ENCODE measurements at places on chromosomes 2 and 18.
A peak's percentile ranks its signal among the peaks of the same experiment; 100 is the strongest.

GRCh38 chr2:215369181-215369760 is 57.4 kb downstream of the ATIC start:
- no peak for DNase-seq

DNA sequence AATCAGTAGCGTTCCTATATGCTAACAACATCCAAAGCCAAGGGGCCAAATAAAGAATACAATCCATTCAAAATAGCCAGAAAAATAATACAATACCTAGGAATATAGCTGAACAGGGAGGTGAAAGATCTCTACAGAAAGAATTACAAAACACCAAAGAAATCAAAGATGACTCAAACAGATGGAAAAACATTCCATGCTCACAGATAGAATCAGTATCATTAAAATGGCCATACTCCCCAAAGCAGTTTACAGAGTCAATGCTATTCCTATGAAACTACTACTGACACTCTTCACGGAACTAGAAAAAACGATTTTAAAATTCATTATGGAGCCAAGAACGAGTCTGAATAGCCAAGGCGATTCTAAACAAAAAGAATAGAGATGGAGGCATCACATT is 57.4 kb downstream of the CCBE1 start:
- DNase-seq = no peak

- no peak for DNase-seq
Measured at GRCh38 chr18:22682720-22683119, 250.4 kb upstream of the RBBP8 start.

DNA sequence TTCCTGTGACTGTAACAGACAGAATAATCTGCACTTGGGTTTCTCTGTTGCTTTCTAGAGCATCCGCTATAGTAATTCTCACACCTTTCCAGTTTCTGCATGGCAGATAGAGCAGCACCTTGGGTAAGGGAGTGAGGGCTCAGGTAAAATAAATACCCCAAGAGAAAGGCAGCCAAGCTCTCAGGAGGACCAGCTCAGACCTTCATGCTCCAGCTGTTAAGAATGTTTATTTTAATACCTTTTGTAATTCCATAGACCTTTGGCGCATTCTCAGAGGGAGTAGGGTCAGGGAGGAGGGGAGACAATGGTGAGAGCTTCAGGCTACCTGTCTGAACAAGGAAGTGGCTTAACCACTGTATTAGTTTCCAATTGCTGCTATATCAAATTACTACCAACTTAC is 16.2 kb upstream of the TMEM178A start:
- no peak for DNase-seq

DNA sequence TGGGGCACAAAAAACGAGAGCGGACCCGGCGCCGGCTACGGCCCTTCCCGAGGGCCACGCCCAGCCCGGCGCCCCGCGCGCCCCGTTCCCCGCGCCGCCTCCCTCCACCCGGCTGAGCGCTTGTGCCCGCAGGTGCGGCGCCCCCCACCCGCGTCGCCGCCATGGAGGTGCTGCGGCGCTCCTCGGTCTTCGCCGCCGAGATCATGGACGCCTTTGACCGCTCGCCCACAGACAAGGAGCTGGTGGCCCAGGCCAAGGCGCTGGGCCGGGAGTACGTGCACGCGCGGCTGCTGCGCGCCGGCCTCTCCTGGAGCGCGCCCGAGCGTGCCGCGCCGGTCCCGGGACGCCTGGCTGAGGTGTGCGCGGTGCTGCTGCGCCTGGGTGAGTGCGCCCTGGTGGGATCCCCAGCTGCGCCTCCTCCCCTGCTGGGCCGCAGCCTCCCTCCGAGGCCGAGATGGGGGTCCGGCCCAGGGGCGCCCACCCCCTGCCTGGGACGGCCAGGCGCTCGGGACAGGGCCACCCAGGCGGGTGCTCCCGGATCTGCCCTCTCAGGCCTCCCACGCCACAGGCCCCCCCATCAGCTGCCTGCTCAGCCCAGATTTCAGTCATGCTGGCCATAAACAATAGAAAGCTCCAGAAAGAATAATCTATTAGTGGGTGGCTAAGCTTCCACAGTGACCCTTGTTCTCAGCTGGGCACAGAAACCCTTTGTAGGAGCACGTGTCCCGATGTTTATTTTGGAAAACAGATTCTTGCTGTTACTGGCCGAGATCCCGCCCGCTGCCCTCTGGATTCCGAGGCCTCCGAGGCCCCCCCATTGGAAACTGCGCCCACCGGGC is 997 bp downstream of the BOK start:
- DNase-seq = peak; percentile 60

- no peak for DNase-seq
Measured at GRCh38 chr2:172545408-172546075, 10.3 kb upstream of the PDK1 start.

DNA sequence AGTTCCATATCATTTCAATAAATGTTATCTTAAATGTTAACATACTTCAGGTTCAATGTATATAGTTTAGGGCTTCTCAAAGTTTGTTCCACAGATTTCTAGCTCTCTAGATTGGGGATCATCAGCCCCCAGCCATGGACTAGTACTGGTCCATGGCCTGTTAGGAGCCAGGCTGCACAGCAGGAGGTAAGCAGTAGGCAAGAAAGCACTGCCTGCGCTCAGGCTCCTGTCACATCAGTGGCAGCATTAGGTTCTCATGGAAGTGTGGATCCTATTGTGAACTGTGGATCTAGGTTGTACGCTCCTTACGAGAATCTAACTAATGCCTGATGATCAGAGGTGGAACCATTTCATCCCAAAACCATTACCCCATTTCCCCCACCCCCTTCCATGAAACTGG is 531.1 kb downstream of the PARD3B start:
- DNase-seq = no peak

- DNase-seq = no peak
Measured at GRCh38 chr2:26585100-26585499, 56.1 kb downstream of the CIB4 start.

GRCh38 chr2:69755862-69756467 is 14.0 kb downstream of the ANXA4 start:
- DNase-seq = no peak

DNA sequence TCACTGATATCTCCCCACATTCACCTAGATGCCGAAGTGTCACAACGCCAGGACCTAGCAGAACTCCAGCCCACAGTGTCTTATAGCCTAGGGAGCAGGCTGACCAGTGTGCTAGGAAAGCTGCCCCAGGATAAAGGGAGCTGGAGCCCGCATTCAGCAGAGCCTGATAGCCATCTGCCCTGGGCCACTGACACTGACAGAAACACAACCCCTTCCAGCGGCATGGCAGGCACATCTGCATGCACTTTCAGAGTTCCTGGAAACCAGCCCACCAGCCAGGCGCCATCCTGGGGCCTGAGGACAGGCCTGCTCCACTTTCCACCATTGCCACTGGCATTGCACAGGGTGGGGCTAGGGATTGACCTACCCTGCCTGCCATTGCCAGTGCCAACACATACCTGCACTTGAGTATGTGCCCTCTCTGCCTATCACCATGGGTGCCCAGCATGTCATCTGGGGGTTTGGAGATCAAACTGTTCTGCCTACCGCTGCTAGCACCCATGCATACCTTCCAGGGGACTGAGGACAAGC is 290.1 kb upstream of the KLHL14 start:
- no peak for DNase-seq

DNA sequence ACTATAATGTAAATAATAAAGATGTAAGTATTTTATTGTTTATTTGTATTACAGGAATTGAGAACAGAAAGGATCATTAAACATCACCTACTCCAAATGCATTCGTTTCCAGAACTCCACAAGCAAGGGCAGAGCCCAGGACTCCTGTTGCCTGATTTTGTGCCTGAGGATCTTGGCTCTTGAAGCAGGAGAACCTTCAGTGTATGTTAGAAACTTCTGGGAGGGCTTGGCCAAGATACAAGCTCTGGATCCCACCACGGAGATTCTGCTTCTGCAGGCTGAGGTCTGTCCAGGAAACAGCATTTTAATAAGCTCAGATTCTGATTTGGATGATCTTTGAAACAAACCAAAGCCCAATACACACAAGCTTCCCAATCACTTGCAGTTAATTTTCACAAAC is 142.4 kb upstream of the SOX11 start:
- no peak for DNase-seq

- no peak for DNase-seq
Measured at GRCh38 chr2:152175012-152175367, 573 bp downstream of the STAM2 start.

- DNase-seq = no peak
Measured at GRCh38 chr18:25726298-25726697, 364.1 kb downstream of the SS18 start.

- no peak for DNase-seq
Measured at GRCh38 chr2:99555404-99555803, 65.6 kb upstream of the REV1 start.

DNA sequence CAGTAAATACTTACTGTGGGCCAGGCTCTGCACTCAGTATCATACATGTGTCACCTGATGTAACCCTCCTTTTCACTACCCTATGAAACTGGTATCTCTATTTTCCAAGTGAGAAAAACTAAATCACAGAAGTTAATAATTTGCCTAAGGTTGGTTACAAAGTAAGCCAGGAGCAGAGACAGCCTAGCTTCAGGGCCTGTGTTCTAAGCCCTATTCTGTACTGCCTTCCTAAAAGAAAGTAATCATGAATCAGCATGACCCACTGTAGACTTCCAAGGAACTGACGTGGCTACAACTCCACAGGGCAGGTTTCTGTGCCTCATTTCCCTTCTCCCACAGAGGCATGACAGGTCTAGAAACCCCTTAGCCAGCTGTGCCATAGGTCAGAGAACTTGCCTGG is 14.3 kb downstream of the ZNF142 start:
- DNase-seq = no peak

GRCh38 chr2:195304310-195304709 is 352.7 kb upstream of the SLC39A10 start:
- no peak for DNase-seq

DNA sequence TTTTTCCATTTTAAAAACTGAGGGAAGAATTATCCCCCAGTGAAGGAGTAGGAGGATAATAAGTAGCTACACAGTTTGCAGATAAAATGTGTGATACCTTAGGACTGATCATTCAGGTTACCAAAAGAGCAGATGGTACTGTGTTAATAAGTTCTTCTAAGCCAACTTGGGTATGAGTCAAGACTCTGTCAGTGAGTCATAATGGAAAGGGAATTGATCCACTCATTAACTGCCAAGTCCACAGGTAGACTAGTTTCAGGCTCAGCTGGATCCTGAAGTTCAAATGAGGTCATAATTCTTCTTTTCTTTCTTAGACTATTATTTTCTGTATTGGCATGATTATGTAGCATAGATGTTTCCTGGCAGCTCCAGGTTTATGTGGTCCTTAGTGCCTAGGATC is 142.4 kb upstream of the ALPP start:
- DNase-seq = no peak

DNA sequence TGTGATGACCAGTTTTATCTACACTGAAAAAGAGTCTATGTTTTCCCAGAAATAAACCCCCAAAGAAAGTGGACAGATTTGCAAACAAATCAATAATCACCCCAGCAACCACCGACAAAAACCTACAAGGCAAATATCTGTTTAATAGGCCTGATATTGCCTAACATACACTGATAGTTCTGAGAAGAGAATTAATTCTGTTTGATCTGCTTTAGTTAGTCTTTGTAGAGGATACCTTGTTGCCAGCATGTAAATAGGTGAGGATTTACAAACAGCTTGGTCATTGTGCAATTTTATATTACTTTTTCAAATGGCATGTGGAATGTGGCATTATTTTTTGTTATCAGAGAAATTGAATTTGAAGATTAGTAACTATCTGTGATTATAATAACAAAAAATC is 86.5 kb downstream of the DCC start:
- no peak for DNase-seq

GRCh38 chr2:100645695-100646429 is 83.1 kb downstream of the PDCL3 start:
- no peak for DNase-seq

GRCh38 chr2:109392816-109393661 is 220.7 kb downstream of the SEPTIN10 start:
- no peak for DNase-seq

DNA sequence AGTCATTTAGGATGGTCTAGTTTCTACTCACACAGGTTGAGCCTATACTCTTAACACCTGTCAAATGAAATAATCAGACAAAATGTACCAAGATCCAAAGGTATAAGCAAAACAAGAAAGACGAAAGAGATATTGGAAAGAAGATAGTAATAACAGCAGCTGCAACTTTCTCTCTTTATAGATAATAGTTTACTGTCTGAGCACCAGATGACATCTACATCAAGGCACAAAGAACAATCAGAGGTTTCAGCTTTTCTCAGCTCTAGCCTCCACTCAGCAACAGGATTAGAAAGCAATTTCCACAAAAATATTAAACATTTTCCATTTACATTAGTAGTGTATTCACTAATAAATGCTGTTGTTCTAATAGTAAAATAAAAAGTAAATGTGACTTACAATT is 66.3 kb downstream of the RTTN start:
- DNase-seq = no peak

- DNase-seq = no peak
Measured at GRCh38 chr2:127324635-127325034, 30.7 kb upstream of the ERCC3 start.

DNA sequence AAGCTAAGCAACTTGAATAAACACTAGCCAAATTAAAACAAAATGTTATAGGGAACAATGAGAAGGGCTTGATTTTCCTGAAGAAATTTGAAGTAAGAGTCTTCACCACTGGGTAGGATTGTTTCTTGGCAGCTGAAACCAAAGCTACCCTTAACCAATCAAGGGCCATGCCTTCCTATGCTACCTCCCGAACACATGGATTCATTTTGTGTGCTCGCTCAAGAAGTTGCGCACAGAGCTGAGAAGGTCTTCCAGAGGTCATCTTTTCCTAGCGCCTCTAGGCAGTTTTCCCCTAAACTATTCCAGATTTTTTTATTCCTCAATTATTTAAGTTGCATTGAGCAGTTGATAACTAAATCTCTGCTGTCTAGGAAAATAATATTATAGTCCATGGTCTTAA is 264.6 kb downstream of the RBM43 start:
- no peak for DNase-seq

DNA sequence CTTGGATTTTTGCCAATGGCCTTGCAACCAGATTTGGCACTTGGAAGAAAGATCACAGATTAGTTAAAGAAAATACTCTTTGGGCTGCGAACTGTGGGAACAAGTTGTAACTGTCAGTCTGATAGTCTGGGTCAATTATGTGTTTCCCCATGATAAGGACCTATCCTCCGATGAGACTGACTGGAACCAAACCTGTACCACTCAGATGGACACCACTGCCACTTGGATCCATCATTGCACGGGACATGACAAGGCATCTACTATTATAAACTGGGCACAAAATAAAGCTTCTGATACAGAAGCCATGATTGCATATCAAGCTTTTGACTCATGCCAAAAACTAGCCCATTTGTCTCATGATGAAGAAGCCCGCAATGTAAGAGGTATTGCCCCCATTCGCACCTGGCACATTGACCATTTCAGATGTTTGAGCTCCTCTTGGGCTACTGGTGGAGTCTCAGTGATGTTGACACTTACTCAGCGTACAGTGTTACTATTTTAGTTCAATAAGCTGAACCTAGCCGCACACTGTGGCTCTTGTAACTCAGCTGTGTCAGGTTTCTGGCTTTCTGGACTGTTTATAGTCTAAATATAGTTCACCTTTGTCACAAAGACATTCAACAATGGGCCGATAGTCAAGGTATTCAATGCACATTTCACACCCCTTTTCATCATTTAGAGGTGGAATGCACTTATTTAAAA is 179.8 kb upstream of the RBBP8 start:
- DNase-seq = no peak

- DNase-seq = no peak
Measured at GRCh38 chr2:232611559-232612218, 21.7 kb upstream of the EFHD1 start.

All from C1 segment of cervical spinal cord (tissue), 14 donors.